Natural killer cell treated with Interleukin-12 subunit alpha and Interleukin-12 subunit beta and Interleukin-15 and Interleukin-18, amount 100 ng/mL, for 72 hours (primary cell): ENCODE measurements at places on chromosomes 6 and 20. TPM values are rescaled to one million over a fixed set of nuclear protein-coding genes. Genes with fewer than 3 reads are reported as not detected.
A peak's percentile ranks its signal among the peaks of the same experiment; 100 is the strongest.

Gene IL22RA2
- not detected for total RNA-seq

Gene GABRR2
- 1.0 TPM for total RNA-seq

Gene POU5F1
- total RNA-seq, result 0.21 TPM

Gene TENT5A
- 1.5 TPM for total RNA-seq

Gene LKAAEAR1
- not detected for total RNA-seq

GRCh38 chr20:33662172-33662571 lies at the start of gene C20orf144:
Gene C20orf144 (plus strand): TSS chr20:33662327. CDS start chr20:33662346, 19 bp downstream.
- peak within 1 kb of the TSS; percentile 86 for H3K27ac ChIP-seq
- H3K4me1 ChIP-seq, result peaks cover 22% of the 10 kb centered on the region
- DNase-seq, result no peak
- H3K36me3 ChIP-seq, result no peaks in the 10 kb centered on the region
- peak within 1 kb of the TSS; percentile 87 for H3K4me3 ChIP-seq
- no peaks in the 10 kb centered on the region for H3K27me3 ChIP-seq

DNA sequence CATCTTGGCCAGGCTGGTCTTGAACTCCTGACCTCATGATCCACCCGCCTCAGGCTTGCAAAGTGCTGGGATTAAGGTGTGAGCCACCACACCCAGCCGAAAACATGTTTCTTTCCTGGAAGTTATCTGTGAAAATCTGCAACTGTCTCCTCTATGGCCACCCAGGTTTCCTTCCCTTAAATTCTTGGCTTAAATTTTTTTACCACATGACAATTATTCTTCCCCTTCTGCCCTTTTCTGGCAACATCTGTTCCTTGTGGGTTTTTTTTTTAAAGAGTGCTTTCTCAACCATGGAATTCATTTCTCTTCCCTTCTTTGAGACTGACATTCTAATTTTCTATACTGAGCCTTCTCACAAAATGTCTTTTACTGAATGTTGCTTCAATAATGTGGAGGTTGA lies 59.6 kb downstream of the DOK5 start:
- no peaks in the 10 kb centered on the region for H3K36me3 ChIP-seq
- H3K4me1 ChIP-seq, result no peaks in the 10 kb centered on the region
- DNase-seq, result no peak
- no peak overlapping the region for H3K4me3 ChIP-seq
- no peak overlapping the region for H3K27ac ChIP-seq

- peaks cover 6% of the 10 kb centered on the region for H3K36me3 ChIP-seq
- H3K4me3 ChIP-seq, result no peak overlapping the region
- H3K27me3 ChIP-seq, result no peaks in the 10 kb centered on the region
- no peak for DNase-seq
- H3K27ac ChIP-seq, result no peak overlapping the region
Observed at GRCh38 chr20:37305839-37306238, 16.4 kb downstream of the MANBAL start.

- H3K36me3 ChIP-seq, result no peaks in the 10 kb centered on the region
- no peak for DNase-seq
- H3K4me1 ChIP-seq, result peaks cover 10% of the 10 kb centered on the region
- H3K27ac ChIP-seq, result no peak overlapping the region
- no peaks in the 10 kb centered on the region for H3K27me3 ChIP-seq
Observed at GRCh38 chr20:52127309-52127708, 64.3 kb downstream of the ZFP64 start.

- no peak for DNase-seq
- no peak overlapping the region for H3K27ac ChIP-seq
- H3K4me3 ChIP-seq, result no peak overlapping the region
- H3K4me1 ChIP-seq, result no peaks in the 10 kb centered on the region
- peaks cover 76% of the 10 kb centered on the region for H3K27me3 ChIP-seq
Observed at GRCh38 chr6:1044040-1044836, 267.7 kb upstream of the FOXQ1 start.

DNA sequence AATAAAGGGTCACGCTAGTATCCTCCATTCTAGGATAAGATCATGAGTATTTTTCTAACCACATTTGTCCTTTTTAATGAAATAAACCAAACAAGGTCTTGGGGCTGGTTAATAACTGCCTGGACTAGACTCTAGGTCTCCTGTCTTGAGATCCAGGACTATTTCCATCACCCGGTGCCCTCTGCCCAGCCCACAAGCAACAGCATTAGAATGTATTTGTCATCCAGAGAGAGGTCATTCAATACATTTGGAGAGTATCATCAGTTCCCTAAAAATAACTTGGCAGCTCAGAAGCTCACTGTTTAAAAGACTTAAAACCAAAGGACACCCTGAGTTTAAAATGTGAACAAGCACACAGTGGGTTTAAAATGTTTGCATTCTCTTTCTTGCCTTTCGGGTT lies 4.4 kb upstream of the RBM24 start:
- DNase-seq, result no peak
- no peak overlapping the region for H3K27ac ChIP-seq

DNA sequence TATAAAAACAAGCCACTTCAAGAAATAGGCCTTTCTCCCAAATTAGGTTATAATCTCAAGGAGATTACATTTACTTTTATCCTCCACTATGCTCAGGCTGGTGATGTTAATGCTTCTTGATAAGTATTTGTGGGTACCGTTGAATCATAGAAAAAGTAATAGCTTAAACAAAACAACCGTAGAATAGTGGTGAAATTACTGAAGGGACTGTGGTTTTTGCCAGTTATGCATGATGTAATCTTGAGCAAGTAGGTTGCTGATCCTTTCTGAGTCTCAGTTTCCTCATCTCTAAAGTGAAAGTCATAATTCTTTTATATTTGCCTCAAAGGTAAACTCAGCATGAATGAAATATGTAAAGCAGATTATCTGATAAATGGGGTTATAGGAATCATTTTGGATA lies 187.3 kb upstream of the JAG1 start:
- no peak for DNase-seq
- no peaks in the 10 kb centered on the region for H3K36me3 ChIP-seq
- H3K4me1 ChIP-seq, result no peaks in the 10 kb centered on the region
- no peak overlapping the region for H3K4me3 ChIP-seq
